ENCODE measurements at places on chromosomes 2 and 18.

DNA sequence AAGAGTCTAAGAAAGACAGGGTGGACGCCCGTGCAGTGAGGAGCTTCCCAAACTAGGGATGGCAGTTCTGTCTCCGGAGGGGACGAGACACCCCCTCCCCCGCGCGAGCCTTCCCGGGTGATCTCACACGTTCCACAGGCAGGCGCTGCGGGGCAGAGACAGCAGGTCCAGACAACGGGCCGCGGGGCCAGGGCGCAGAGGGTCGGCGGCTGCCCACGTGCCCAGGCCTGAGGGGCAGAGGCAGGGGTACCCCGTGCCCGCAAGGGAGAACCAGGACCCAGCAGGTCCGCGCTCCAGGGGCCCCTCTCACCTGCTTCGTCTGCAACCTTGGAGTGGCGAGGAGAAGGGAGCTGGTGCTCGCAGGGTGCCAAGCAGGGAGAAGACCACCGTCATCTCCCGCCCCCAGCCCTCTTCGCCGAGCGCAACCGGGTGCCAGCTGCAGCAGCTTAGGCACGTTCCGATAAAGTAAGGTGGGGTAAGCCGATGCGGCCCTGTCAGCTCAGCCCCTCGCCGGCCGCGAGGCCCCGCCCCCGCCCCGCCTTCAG, at the start of gene GPR155:
TSS of gene GPR155 (minus strand) at position 467 of the 545 bp plus-strand sequence. CDS start 5,073 bp downstream, outside the sequence.
- DNase-seq = peak; percentile 51

GRCh38 chr2:145287736-145288135, 767.8 kb upstream of the ZEB2 start:
- no peak for DNase-seq

DNA sequence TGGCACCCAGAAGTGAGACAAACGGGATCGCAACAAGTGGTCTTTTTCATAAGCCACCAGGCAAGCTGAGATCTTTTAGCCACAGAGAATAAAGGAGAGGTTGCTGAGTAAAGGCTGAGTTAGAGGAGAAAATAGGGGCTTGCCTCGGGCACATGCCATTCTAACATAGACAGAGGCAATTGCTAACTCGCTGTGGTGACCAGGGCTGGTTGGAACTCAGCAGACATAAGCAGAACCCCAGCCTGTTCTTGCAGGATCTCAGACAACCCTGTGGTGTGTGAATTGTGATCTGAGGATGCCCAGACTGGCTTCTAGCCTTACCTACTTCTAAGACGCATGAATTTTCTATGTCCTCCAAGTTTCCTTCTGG, 300.2 kb downstream of the CDCA7 start:
- no peak for DNase-seq

- no peak for DNase-seq
Observed at GRCh38 chr2:144079803-144080202, 440.1 kb downstream of the ZEB2 start.

- DNase-seq = no peak
Observed at GRCh38 chr2:240563951-240564560, 3.9 kb downstream of the DUSP28 start.

DNA sequence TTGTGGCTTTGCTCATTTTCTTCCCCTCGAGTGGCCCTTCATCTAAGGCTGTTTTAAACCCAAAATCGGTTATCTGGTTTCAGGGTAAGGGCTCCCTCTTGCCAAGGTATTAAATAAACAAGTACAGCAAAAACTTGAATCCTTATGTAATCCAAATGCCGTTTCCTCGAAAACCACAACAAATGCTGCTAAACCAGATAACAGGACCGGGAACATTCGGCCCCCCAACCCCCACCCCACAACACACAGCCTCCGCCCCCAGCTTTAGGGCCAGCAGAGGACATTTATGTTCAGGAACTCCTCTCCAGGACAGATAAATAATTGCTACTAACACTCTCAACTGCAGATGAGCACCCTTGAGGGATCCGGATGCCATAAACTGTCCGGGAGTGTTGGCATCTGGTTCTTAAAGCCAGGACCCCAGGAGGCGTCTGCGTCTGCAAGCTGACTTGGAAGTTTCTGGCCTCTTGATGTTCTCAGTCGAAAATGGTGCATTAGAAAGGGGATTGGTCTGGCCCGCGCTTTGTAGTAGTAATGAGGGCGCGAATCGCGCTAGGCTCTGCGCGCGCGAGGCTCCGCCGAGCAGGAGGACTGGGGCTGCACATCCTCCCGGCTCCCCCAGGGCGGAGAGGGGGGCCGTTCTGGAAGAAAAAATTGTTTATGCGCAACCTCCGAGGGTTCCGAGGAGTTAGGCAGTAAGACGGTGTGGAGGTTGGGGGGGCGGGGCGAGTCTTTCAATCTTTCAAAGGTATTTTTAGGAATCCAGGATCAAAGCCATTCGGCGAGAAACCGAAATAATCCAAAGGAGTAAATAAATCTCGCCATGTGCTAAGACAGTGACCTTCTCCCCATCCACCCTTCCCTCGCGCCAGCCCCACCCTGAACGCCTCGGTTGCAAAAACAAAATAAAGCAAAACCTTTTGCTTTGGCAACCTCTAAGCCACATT, 3.9 kb upstream of the ID2 start:
- peak; percentile 58 for DNase-seq
